ENCODE measurements at places on chromosomes 2 and 18.

DNA sequence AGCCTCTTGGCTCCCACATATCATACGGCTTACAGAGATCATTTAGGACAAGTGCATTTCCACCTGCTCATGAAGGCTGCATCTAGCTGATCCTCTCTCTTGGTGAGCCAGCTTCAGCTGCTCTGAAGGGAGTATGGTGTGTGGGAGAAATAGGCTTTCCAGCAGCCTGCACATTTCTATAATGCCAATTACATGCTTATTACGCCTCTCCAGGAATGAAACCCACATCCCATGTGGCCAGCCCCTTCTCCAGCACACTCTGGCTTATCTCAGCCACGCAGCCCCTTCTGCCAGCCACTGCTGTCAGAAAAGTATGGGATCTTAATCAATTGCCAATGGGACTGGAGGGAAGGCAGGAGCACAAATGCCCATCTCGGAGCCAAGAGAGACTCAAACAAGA, 117.5 kb downstream of the GALNT14 start:
- no peak for DNase-seq

- no peak for DNase-seq
These were observed 117.9 kb downstream of the FEZ2 start for GRCh38 chr2:36480028-36480427.

DNA sequence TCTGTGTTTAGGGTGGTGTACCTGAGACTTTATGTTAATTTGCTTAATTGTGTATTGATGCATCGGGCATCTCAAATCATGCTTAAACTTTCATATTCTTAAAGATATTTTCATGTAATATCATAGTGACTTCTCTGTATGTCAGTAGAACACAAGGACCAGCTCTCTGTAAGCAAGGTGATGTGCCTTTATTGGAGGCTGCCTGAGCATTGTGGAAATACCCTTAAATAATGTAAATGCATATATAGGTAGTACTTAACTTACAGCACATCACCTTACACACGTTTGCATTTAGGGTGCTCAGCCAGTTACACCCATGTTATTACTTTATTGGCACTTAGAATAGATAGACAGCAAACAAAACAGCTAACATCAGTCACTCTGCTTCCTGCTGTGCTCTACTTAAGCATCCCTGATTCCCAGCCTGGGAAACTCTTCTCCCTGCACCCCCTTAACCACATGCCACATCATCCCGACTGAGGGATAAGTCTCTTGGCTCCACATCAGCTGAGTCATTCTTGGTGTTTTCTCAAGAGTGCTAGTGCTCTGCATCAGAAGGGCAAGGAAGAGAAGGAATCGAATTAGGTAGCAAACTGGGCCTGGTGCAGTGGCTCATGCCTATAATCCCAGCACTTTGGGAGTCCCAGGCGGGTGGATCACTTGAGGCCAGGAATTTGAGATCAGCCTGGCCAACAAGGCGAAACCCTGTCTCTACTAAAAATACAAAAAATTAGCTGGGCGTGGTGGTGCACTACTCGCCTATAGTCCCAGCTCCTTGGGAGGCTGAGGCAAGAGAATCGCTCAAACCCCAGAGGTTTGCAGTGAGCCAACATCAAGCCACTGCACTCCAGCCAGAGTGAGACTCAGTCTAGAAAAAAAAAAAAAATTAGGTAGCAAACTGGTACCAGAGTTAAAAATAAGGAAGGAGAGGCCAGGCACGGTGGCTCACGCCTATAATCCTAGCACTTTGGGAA, 108.7 kb downstream of the MAP3K20 start:
- DNase-seq: no peak

DNA sequence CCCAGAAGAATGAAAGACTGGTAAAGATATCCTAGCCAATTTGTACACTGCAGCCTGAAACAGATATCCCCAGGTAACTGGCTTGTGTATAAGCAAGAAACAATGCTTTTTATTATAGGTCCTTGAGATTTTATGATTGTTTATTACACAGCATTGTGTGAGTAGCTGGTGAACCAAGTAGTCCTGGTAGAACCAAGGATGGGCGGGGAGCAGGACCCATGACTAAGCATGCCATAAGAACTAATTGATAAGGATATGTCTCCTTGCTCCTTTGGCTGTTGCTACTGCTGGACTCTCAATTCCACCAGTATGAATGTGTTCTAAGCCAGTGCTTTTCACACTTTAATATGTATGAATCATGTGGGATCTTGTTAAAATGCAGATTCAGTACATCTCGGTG, 12.3 kb upstream of the ALMS1 start:
- no peak for DNase-seq

DNA sequence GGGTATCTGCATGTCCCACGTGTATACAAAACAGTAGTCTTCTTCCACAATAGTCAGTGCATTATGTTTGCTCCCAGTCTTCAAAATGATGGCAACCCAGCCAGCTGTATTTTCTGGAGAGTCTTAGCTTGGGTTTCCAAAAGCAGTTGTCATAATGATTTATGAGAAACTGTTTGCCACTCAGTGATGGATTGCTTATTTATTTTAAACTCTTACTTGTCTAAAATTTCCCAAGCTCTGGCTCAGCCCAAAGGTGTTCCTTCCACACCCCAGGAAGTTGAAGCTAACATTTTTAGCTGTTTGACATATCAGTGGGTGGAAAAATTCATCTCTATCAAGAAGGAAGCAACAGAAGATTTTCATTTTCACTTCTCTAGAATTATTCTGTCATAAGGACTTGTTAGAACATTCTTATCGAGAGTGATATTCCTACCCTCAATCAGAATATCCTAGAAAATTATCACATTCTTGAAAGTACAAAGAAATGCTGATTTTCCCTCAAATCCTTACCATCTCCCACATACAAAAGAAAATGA, 78.8 kb downstream of the ASAP2 start:
- no peak for DNase-seq

- DNase-seq: no peak
These were observed 197.9 kb upstream of the HDAC4 start for GRCh38 chr2:239598732-239599090.

DNA sequence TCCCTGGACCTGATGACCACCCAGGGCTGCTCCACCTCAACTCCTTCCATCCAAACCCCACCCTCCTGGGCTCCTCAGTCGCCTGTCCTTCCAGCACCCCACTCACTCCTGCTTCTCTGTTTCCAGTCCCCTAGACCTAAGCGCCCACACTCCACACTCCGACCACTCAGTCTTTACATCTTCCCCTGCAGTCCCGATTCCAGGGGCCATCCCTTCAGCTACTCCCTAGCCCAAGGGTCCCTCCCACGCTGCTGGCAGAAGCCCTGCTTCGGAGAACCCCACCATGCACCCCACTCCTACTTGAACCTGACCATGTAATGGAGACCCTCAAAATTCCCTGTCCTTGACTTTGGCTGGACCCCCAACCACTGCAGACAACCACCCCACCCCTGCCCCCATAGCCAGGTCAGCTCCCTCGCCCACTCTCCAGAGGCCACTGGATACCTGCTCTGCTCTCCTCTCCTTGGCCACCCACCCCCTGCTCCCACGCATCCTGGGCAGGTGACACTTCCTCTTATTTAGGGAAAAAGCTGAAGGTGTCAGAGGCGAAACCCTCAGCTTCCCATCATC, 28.2 kb downstream of the EMX1 start:
- DNase-seq: no peak

GRCh38 chr2:150532879-150533278, 45.4 kb upstream of the RND3 start:
- no peak for DNase-seq

- no peak for DNase-seq
These were observed 8.3 kb upstream of the RMC1 start for GRCh38 chr18:23494992-23495391.

- no peak for DNase-seq
These were observed 39.2 kb downstream of the GNAL start for GRCh38 chr18:11728249-11728648.

DNA sequence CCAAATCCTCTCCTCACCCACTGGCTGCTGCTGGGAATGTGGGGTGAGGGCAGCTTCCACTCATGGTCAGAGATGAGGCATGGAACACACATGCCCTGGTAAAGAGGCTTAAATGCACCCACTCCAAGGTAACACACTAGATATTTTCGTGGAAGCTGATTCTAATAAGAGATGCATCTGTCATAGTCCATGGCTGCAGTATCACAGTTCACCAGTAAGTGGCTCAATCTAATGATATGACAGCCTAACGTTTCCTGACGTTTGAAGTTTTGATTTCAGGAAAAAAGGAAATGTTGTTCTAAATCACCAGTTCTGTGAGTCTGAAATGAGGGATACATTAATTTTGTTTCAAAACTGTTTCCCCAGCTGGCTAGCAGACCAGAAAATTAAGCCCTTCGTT, 38.2 kb downstream of the LCT start:
- DNase-seq: no peak

DNA sequence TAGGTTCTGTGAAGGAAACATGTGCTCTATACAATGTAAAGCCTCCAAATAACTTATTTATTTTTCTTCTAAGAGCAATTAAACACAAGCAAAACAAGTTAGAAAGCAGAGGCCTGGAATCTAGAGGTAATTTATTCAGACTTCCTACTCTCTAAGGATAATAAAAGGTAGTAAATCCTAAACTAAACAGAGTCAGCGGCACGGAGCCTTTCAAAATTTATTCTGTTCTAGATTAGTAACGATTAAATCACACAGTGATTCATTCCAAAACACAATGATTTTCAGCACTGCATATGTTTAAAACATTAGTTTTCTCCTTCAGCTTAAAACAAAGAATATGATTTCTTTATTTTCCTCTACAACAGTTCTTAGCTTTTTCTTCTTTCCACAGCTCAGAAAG, 160.9 kb downstream of the FBXO15 start:
- DNase-seq: no peak

- no peak for DNase-seq
These were observed 9.7 kb upstream of the ATL2 start for GRCh38 chr2:38386821-38387220.

DNA sequence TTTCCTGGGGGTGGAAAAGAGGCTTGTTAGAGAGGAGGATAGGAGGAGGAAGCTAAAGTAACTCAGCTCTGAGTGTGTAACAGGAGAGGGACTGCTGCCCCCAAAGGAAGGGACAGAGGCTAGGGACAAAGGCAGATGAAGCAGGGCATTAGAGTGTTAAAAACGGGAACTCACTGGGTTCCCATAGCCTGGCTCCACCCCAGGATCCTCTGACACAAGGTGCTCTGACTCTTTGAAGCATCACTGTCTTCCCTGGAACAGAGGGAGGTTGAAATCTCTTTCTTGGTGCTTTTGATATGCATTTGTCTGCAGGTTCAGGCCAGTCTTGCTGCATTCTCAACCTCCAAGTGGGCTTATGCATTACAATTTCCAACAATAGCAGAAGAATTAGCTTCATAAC, 22.9 kb downstream of the IL36A start:
- DNase-seq: no peak

GRCh38 chr2:240333985-240334384, 101.5 kb upstream of the GPC1 start:
- DNase-seq: no peak

DNA sequence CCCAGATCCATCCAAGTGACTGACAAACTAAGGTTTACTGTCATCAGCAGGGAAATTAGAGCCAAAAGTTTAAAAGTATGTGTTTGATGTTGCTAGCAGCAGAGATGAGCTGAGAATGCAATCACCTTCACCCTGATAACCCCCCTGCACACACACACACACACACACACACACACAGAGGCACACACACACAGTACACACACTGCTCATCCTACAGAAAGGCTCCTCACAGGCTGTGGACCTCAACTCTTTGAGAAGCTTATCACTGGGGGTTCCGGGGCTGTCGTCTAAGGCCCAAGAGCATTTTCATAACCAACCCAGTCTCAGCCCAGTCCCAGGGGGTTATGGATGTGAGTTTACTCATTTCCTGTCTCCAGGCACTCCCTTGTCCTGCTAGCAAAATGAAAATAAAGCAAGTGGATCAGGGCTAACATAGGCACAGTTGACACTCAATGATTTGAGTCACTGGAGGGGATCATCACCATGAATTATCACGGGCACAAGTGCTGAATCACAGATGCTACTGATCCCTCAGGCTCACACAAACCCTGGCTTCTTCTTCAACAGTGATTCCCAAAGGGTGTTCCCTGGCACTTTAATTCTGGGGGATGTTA, 76.6 kb downstream of the ALK start:
- no peak for DNase-seq

DNA sequence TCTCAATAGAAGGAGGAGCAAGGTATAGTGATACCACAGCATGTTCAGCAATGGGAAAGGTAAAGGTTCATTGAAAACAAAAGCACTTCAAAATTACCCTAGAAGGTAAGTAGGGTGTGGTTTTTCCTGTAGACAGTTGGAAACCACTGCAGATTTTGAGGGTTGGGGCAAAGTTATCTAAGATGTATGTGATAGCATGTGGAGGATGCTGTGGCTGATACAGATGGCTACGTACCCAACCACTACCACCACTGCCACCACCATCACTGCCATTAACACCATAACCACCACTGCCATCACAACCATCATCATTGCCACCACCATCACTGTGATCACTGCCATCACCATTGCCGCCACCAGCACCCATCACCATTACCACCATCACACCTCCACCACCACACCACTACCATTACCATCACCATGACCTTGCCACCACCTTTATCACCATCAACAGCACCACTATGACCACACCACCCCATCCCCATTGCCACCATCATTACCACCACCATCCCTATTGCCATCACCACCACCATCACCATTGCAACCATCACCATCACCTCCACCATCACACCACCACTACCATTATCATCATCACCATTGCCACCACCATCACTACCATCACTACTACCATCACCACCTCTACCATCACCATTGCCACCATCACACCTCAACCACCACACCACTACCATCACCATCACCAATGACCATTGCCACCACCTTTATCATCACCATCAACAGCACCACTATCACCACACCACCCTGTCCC, 3.7 kb downstream of the TMSB10 start:
- DNase-seq: no peak

- DNase-seq: no peak
These were observed 35.9 kb downstream of the MYO1B start for GRCh38 chr2:191280834-191281756.

DNA sequence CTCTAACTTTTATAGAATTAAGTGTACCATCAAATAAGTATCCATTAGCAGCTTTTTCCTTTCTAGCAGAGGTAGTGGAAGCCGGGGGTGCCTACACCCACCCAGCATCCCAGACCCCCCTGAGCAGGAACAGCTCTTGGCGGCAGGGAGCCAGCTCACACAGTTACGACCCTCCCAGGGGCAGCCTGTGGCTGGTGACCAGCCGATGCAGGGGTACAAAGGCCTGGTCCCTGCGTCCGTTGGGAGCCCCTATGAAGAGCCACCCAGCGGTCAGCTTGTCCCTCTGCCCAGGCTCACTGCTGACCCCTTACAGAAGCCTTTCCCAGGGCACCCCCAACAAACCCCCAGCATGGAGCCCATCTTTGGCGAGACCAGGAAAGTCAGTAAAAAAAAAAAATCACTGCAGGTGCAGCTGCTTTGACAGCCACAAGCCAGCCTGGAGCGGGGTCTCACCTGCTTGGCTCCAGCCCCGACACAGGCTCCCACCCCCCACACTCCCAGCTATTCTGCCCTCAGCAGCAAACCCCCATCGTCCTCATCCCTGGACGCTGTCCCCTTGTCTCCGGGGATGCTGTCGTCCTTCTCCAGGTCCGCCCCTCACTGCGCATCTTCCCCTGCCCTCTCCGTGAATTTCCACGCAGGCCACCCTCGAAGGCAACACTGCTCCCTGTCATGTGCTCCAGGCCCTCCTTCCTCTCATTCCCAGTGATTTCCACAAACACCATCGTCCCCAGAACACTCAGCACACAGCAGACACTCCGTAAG, 43.1 kb downstream of the GPC1 start:
- DNase-seq: no peak

All from activated CD4-positive, CD25-positive, alpha-beta regulatory T cell treated with anti-CD3 and anti-CD28 coated beads, Interleukin-2, amount 50 U/mL, for 16 hours (primary cell).